Activated CD8-positive, alpha-beta memory T cell treated with anti-CD3 and anti-CD28 coated beads, Interleukin-2, amount 10 ng/mL, durations not matched to agents 7 days and 5 days (primary cell): ENCODE measurements at places on chromosomes 5 and 9. TPM values are rescaled to one million over a fixed set of nuclear protein-coding genes. Genes with fewer than 3 reads are reported as not detected.

Gene BHMT2
- not detected for total RNA-seq

Gene STK32A
- not detected for total RNA-seq

Gene FBP1
- total RNA-seq, result 0.30 TPM

Gene SPINK13
- not detected for total RNA-seq

- no peak for DNase-seq
These were observed 55.8 kb downstream of the EPB41L4B start for GRCh38 chr9:109264877-109265587.

- DNase-seq, result no peak
These were observed 368.4 kb upstream of the GRAMD2B start for GRCh38 chr5:126054577-126055347.

DNA sequence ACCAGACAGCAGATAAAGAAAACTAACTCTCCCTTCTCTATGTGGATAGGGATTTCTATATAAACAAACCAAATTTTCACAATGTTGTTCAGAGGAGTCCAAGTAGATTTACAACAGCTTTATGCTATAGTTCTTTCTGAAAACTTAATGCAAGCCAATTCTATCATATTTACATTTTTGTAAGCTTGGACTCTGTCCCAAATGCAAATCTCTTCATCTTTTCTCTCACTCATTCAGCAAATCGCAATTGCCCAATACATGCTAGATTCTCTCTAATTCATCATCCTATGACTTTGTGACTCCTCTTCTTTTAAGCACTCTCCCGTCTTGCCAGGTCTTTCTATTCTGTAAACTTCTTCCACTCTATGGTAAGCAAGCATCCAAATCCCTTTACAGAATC, 39.1 kb upstream of the UGT3A2 start:
- DNase-seq, result no peak

GRCh38 chr9:114387680-114388356, at the start of gene AKNA:
Gene AKNA, minus strand, starts transcription at chr9:114387982. Its CDS starts 6,649 bp downstream, at chr9:114381333.
- peak; percentile 95 for DNase-seq

DNA sequence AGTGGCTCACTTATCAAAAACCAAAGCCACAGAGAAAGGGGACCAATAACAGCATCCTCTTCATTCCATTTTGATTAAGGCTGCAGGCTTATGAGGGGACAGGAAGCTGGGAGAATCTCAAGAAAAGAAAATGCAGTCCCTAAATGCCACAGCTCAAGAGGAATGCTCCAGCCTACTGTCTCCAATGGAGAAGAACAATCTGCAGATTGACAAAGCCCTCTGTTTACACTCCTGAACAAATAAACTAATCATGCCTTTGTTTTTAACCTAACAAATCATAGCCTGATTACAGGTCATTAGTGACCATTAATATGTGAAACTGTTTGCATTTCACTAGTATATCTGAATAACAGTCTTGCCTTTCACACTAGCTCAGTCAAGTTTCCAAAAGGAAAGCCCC, 26.5 kb downstream of the PPP2R2B start:
- no peak for DNase-seq

- DNase-seq, result peak; percentile 31
These were observed 50.5 kb upstream of the SH3PXD2B start for GRCh38 chr5:172504701-172505402.

DNA sequence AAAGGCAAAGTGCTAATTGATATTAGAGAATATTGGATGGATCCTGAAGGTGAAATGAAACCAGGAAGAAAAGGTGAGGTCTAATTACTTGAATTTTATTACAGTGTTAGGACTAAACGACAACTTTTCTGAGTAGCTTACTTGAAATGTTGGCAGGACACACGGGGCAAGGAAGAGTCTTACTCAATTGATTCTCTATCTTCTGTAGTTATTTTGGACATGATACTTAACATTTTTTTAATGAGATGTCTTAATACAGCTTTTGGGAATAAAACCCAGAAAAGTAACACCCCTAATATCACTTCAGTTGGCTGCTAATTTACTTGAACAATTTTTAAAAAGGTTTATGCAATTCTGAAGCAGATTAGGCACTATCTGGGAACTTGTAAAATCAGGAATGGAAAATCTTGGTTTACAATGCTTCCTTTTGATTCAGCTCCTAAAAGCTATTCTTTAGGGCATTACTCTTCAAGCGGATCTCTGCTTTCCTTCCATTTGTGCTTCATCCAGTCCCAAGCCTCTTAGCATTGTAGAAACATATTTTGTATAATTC, 13.7 kb downstream of the SUB1 start:
- DNase-seq, result no peak

DNA sequence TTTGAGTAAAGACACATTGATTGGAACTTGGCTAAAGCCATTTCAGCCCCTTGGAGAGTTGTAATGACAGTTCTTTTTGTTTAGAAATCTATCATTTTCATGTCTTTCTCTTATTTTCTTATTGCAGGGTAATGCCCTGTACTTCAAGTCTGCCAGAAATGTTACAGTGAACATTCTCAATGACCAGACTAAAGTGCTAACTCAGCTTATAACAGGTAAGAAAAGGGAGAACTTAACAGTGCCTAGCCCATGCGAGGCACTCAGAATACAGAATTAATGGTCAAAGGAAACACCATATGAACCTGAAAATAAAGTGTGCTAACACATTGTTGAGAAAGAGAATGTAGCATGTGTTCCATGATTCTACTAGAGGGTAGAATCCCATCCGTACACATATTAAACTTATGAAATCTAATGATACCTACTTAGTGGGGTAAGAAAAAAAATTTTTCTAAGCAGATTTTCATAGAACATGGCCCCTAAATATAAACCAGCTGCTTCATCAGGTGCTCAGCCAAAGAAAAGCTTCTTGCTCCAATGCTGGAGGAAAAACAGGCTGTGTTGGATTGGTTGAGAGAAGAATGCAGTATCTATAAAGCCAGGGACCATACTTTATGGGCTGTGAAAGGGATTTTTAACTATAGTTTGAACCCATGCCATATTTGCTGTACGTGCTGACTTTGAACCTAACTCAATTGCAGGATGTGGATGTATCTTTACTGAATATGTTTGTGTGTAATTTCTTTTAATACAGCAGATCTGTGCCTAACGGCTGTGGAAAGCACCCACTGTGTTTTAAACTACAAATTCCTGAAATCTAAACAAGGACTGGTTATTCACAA, 260.8 kb upstream of the PPP1R2B start:
- DNase-seq, result no peak

DNA sequence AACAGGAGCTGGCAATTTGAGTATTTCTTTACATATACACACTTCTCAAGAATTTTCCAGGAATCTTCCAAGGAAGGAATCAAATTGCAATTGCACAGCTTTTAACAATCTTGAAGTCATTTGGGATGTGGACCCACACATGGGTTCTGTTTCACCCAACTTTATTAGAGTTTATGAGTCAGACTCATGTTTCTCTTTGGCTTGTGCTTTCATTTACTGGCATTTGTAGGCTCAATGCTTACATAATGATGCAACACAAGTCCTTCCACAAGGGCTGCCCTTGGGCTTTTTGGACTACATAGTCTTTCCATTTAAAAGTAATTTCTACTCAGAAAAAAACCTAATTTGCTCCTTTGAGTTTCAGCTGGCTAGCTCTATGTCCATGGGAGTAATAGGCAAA, 4.6 kb upstream of the CDC37L1 start:
- no peak for DNase-seq

- DNase-seq, result no peak
These were observed 568.6 kb upstream of the DAP start for GRCh38 chr5:11329679-11330078.

GRCh38 chr5:130870691-130871090, 294.4 kb downstream of the HINT1 start:
- DNase-seq, result no peak

DNA sequence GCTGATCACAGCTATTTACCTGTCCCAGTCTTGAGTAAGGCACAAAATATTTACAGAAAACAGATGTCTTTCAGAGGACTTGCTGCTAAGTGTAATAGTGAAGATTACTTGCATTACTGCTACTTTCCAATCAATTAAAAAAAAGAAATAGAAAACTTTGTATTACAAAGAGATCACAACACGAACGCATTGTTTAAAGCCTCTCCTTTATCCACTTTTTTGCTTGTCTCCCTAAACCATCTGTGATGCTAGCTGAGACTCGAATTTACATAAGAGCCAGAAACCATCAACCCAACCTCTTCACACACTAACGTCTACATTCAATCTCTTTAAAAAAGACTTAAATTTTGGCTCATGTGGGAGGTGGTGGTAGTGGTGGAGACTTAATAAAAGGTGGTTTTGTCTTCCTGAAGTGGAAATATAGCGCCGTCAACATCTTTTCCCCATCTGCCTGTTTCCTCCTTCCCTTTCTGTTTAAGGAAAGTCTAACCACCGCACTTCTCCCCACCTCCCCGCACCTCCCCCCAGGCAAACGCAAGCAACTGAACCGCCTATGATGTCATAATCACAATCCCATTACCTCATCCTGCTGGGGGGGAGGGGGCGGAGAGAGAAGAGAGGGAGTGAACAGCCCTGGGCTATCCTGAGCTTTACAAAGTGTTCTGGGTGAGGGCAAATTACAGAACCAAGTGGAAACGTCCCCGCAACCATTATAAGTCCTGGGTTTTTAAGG, 948 bp upstream of the FAM53C start:
- DNase-seq, result peak; percentile 88

DNA sequence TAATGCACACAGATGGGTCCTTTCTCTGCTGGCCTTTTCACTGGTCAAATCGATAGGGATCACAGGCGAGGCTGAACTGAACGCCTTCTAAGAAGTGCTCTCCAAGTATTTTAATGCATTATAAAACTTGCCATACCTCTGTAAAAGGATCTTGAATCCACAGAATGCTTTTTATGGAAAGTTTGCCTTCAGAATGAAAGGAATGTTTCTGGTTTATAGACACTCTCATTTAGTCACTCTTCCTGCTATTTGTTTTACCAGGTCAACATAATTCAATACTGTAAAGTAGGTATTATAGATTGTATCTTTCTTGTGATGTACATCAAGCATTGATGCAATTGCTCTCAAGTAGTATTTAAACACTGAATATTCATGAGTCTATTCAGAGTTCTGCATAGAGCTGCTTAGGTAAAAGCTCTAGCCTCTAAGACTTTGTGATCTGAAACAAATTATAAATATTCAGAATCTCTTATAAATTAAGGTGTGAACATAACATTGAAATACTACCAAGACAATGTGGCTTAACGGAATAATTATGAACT, 308.4 kb downstream of the ISL1 start:
- no peak for DNase-seq

- DNase-seq, result no peak
These were observed 61.8 kb downstream of the CYFIP2 start for GRCh38 chr5:157327771-157328170.

DNA sequence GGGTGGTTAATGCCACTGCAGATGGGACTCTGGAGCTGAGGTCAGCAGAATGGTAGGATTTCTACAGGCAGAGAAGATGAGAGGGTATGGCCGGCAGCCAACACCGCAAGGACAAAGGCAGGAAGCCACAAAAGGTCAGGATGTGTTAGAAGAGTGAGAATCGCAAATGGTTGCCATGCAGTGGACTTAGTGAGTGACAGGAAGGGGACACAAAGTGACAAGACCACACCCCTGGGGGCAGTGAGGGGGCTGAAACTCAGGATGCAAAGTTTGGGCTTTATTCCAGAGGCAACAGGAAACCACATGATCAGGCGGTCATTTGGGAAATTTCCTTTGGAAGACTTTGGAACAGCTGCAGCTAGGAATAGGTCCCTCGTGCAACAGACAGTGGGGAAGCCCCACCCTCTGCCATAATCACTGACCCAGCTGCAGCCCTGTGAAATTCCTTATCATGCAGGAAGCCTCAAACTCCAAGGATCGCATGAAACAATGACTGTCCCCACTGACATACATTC, 14.2 kb upstream of the CCDC180 start:
- DNase-seq, result no peak

DNA sequence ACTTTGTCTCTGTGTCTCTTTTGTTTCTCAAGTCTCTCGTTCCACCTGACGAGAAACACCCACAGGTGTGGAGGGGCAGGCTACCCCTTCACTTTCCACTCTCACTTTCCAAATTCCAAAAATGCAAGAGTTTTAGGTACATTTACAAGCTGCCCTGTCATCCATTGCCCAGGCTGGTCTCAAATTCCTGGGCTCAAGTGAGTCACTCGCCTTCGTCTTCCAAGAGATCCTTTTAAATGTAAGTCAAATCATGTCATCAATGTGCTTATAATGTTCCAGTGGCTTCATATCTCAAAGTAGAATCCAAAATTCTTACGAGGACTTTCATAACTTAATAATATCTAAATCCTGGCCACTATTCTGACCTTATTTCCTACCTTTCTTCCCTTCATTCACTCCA, 20.4 kb upstream of the UGCG start:
- DNase-seq, result no peak
